Ammon's horn (tissue), 1 donor: ENCODE measurements at places on chromosomes 12 and 14.

DNA sequence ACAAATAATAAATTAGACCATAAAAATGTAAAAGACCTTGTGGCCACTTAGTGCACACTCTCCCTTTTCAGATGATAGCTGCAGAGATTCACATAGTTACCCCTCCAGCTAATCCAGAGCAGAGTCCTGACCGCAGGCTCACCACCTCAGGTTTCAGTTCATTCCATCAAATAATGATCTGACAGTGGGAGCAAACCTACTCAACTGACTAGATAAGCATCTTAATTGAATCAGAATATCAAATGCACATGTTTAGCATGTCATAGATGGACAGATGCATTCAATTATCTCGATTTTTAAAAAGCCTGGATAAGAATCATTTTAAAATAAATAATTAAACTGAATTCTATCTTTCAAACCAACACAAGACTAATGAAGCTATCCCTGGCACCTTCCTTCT, 242.3 kb upstream of the PDZRN4 start:
- no peak for DNase-seq

- no peak for DNase-seq
These were observed 105.1 kb downstream of the TMTC3 start for GRCh38 chr12:88247241-88247643.

DNA sequence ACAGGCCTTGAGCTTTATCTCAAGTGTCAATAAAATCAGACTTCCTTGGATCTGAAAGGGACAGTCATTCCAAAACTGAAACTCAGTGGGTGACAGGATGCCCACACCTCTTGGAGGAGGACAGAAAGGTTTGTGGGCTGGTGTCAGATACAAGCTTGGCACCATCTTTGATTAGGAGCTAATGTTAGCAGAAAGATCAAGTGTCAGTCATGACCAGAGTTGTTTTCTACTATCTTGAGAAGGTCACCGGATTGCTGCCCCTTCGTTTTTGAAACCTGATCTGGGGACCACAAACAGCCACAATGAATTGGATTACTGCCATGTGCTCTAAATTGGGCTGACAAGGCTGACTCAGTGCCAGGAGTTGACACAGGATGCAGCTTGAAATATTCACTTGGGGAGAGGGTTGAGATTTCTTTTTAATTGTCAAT, 88.3 kb downstream of the OTOGL start:
- DNase-seq, result no peak

GRCh38 chr14:102212356-102212755, 72.7 kb downstream of the WDR20 start:
- no peak for DNase-seq

DNA sequence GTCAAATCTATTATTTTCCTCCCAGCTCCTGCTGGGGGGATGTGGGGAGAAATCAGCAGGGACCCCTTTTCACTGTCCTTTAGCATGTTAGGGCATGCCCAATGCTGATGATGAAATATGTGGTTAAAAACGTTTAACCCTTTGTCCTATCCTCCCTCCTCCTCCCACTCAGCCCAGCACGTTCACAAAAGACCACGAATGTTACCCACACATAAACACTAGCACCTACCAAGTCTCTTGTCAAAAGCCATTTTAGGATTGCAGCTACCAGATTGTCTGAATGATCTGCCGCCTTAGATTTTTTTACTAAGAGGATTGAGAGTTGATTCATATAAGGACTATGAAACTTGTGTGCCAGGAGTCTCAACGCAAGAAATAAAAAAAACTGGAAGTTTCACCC, 70.4 kb downstream of the TBK1 start:
- DNase-seq, result no peak

- DNase-seq, result no peak
These were observed 774 bp downstream of the CHGA start for GRCh38 chr14:92923744-92924103.
